ENCODE measurements at places on chromosomes 1 and 21.

DNA sequence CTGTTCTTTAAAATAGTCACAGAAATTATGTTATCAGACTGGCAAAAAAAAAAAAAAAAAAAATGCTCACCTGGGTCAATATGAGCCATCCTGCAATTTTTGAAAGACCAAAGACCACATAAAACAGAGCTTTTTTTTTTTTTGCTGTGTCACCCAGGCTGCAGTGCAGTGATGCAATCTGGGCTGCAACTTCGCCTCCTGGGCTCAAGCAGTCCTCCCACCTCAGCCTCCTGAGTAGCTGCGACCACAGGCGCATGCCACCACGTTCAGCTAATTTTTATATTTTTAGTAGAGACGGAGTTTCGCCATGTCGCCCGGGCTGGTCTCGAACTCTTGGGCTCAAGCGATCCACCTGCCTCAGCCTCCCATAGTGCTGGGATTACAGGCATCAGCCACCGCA, 62.8 kb downstream of the RGS13 start:
- no peak for DNase-seq

- DNase-seq = no peak
Observed at GRCh38 chr1:167789501-167789900, 67.7 kb downstream of the MPZL1 start.

- no peak for DNase-seq
Observed at GRCh38 chr1:177448036-177448615, 277.4 kb downstream of the BRINP2 start.

DNA sequence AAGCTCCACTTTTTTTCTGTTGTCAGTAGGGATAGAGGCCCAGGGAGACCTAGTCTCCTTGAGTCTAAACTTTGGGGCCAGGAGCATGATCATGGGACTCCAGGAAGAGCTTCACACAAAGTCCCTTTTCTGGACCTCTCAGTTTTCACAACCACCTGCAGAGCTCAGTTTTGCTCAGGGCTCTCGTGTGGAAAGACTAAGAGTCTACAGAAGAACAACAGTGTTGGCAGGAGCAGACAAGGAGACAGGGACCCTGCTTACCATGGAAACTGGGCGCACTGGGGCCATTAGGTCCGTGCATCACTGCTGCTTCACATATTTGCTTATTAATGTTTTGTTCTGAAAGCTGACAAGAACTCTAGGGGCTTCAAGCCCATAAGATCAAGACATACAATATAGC, 63.9 kb upstream of the HSD17B7 start:
- DNase-seq = no peak

GRCh38 chr1:86085741-86086409, 70.7 kb downstream of the COL24A1 start:
- no peak for DNase-seq

GRCh38 chr1:157910270-157910669, 68.7 kb upstream of the CD5L start:
- DNase-seq = no peak
